CD4-positive, alpha-beta T cell treated with Interleukin-4 for 1 hour (primary cell): ENCODE measurements at places on chromosomes 2 and 18.

GRCh38 chr2:72920318-72921087 lies 3.2 kb downstream of the EMX1 start:
- DNase-seq, result no peak

- no peak for DNase-seq
Measured at GRCh38 chr2:24016853-24017703, 7.2 kb downstream of the MFSD2B start.

DNA sequence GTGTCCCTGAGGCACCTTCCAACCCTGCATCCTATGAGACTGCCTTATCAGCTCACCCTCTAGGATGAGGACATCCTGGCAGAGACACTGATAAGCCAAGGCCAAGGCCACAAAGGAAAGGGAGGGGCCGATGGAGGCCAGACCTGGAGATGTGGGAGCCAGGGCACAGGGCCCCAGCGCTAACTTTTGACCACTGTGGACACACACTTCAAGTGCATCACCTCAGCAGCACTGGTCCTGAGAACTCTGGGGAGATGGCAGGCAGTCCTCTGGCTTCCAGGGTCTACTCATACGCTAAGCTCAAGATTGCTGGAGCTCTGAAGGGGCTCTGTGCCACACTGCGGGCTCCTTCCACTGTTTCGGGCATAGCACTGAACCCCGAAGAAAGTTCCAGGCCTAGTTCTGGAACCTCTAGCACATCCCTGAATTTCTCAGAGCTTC lies 100.2 kb upstream of the ID2 start:
- no peak for DNase-seq

- no peak for DNase-seq
Measured at GRCh38 chr2:128950758-128951157, 632.1 kb upstream of the HS6ST1 start.

GRCh38 chr2:235497096-235497495 lies 3.3 kb downstream of the AGAP1 start:
- DNase-seq, result no peak
